ENCODE measurements at places on chromosomes 4 and X.

DNA sequence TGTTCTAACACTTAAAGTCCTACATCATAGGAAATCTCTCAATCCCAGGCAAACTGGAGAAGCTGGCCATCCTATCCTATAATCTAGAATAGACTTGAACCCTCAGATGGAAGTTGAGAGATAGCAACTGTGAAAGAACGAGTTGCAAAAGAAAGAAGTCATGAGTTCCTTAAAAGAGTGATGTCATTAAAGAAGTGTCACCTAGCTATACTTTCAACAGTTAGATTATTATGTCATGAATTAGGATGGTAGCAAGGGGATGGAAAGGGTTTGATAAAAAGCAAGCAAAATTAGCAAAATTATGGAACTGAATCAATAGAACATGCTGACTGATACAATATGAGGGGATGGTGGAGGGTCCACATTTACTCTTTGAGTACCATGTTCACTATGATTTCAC, 7.1 kb upstream of the MAPK10 start:
- DNase-seq: no peak

DNA sequence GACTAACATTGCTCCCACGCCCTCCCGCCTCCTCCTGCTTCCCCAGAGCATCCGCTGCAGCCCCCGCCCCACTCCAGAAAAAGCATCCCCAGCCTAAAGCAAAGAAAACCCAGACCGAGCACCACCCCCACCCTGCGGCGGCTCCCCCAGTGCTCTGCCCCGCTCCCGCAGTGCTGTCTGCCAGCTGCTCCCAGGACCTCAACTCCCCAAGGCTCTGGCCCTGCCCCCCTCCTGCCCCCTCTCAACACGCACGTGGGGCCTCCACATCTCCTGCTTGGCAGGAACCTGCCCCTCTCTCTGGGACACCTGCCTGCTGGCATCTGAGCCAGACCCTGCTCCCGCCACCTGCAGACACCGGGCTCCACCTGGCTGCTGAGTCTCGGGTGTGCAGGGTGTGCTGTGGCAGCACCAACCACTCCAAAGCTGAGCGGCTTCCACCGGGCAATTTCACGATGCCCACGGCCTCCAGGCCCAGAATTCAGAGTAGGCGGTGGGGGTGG, 79.4 kb downstream of the FAM53A start:
- DNase-seq: no peak

- DNase-seq: no peak
Observed at GRCh38 chr4:56730097-56730496, 49.0 kb upstream of the HOPX start.

- DNase-seq: no peak
Observed at GRCh38 chrX:153934762-153935325, at the start of gene NAA10. Gene NAA10 (minus strand): TSS chrX:153935037. CDS start chrX:153934904, 133 bp downstream.

DNA sequence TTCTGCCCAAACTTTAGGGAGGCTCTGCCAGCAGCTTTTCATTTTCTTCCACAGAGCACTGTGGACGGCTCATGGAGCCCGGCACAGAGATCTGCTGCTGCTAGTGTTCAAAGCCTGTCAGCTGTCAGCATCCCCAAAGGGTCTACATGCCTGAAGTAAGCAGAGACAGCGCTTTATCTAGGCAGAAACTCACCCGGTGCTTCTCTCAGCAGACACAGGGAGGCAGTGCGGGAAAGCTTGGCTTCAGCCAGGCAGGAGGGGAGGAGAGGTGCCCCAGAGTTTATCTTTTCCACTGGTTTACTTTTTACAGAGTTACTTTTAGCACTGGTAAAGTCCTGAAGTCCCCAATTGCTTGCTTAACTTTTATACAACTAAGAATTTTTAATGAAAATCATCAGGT, 339.3 kb downstream of the NKX6-1 start:
- no peak for DNase-seq

DNA sequence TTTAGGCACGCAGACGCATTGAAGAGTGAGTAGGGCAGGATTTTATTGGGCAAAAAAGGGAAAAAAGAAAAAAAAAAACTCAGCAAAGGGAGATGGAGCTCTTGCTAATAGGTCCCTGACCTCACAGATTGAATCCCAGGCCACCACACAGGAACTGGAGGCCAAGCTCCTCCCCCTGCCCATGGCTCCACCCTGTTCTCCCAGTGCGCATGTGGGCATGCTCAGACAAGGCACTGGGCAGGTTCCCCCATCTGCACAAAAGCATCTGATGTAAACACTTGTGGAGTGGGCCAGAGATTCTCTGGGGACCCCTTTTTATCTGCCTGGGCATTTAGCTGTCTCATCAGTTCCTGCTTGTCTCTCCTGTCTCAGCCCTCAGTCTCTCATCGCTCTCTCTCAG, 9.5 kb downstream of the FRMD7 start:
- DNase-seq: no peak

DNA sequence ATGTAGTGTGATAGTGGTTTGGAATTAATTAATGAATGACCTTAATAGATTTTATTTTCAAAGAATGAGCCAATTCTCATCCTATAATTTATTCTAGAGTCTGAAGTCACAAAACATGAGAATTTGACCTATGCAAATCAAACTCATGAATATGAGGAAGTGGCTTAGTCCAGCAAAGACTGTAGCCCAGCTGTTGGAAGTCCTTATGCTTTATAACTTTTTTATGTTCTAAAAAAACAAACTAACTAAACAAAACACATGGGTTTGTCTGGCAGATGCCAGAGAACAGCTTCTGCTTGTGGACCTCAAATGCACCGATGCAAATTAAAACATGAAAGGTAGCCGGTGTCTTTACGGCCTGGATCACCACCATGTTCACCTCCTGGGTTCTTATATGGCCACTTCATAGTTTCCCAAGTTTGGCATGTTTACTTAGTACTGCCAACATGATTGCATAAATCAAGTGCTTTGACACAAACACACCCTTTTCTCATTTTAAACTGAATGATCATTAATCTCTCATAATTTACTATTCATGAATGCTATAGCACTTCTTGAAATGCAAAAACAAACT, 277.4 kb downstream of the PAPSS1 start:
- DNase-seq: no peak

DNA sequence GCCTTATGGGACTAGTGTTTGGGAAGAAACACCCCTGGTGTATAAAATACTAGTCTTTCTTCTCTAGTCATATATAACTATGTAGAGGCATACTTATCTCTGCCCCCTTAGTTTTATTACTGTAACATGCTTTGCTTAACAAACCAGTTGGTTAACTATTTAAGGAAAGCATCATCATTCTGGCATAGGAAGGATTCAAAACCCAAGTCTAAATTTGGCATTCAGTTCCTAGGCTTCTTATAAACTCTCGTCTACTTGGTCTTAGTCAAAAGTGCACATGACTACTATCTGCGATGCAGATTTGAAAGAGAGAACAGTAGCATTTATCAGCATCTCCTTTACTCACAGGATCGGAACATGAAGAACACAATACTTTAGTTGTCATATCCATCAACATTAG, 111.3 kb downstream of the MFAP3L start:
- no peak for DNase-seq
